ENCODE measurements at places on chromosomes 3 and 15.

GRCh38 chr3:110625201-110625747 is 446.3 kb upstream of the NECTIN3 start:
- no peak for DNase-seq

GRCh38 chr3:36817806-36818533 is 53.6 kb upstream of the DCLK3 start:
- no peak for DNase-seq

GRCh38 chr3:189995129-189995528 is 125.6 kb downstream of the P3H2 start:
- DNase-seq: no peak

DNA sequence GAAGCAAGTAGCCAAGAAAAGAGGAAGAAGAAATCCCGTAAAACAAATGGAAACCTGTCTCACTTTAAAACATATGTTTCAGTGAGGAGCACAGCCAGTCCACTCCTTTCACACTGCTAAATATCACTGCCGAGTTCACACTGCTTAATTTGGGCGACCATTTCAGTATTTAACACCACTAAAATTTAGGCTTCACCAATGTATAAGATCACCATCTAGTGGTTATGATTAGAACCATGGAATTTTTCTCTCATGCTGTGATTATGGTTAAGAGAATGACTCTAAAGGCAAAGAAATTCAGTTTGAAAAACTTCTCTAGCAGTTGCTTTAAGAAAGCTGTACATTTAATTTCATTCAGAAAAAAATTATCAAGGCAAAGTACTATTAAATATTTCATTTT is 16.6 kb downstream of the SLC4A7 start:
- no peak for DNase-seq

DNA sequence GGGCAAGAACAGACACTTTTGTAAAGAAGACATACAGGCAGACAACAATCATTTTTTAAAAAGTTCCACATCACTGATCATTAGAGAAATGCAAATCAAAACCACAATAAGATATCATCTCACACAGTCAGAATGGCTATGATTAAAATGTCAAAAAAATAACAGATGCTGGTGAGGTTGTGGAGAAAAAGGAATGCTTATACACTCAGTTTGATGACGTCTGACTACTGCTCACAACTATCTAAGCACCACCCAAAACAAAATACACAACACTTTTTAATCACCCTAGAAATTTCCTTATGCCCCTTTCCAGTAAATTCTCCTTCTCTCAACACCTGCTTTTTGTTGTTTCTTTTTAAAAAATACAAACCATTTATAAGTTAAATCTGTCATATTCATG is 228.8 kb downstream of the ISL2 start:
- no peak for DNase-seq

DNA sequence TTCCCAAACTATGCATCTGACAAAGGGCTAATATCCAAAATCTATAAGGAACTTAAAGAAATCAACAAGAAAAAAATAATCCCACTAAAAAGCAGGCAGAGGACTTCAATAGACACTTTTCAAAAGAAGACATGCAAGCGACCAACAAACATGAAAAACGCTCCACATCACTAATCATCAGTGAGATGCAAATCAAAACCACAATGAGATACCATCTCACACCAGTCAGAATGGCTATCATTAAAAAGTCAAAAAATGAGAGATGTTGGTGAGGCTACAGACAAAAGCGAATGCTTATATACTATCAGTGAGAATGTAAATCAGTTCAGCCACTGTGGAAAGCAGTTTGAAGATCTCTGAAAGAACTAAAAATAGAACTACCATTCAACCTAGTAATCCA is 20.2 kb downstream of the CFAP44 start:
- no peak for DNase-seq

DNA sequence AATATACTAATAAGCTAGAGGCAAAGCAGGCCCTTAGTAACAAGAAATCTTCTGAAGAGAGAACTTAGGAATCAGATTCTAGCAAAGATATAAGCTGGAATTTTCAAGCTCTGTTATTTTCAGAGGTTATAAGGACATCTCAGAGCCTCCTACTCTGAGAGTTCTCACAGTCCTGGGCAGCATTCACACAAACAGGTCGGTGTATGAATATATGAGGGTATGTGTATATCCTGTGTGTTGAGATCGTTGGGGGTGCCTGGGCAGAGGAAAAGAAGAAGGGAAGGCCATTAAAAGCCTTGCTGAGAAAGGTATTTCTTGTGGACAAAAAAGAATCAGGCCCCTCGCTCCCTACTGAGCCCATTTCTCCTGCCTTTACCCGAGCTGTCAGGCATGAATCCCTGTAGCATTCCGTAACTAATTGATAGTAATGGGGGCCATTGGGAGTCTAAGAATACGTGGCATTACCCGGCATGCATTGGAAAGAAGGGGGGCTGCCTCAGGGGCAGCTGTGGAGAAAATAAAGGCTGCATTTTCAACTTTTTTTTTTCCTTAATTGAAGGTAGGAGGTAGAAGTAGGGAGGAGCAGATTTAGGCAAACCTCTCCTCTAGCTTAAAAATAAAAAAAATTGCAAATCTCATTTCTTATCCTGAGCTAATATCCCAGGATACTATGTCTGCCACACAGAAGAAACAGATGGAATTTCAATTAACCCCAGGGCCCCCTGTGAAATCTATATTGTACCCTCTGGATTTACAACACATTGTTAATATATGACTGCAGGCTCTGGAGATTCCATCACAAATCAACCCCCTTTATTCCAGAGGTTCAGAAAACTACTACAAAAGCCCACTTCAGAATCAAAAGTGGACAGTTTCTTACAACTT is 103.8 kb downstream of the GTPBP8 start:
- no peak for DNase-seq

- DNase-seq: no peak
Measured at GRCh38 chr3:194185221-194185620, 49.3 kb downstream of the HES1 start.

- DNase-seq: no peak
Measured at GRCh38 chr15:62649793-62650420, 392.6 kb upstream of the TPM1 start.
